Progenitor cell of endocrine pancreas (in vitro differentiated cells): ENCODE measurements at places on chromosomes 2 and 18. TPM values are rescaled to one million over a fixed set of nuclear protein-coding genes. Genes with fewer than 3 reads are reported as not detected.

MYO5B gene
- total RNA-seq = 39.1 and 44.1 TPM in 2 replicates

B3GNT7 gene
- 6.5 and 7.6 TPM in 2 replicates for total RNA-seq

ADD2 gene
- total RNA-seq = 1.1 and 1.3 TPM in 2 replicates

BOK gene
- 8.0 and 10.2 TPM in 2 replicates for total RNA-seq

SERPINB10 gene
- total RNA-seq = not detected in 2 replicates

PTPRM gene
- 22.4 and 23.2 TPM in 2 replicates for total RNA-seq

DNA sequence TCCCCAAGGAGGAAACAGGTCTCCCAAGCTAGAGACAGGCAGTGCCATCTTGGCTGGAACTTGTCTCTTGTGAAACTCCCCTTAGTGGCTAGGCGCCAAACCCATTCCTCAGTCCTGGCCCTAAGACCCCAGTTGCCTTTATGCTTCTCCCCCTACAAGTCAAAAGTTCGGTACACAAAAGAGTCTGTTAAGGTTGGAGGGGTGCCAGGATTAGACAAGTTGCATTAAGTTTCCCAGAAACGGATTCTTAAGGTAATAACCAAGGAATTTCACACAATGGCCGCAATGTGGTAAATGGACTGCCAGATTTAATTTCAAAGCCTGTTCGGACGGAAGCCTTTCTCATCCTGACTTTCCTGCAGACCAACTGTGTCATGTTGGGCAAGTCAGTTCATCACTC lies 80.7 kb downstream of the CCBE1 start:
- DNase-seq = no peak

DNA sequence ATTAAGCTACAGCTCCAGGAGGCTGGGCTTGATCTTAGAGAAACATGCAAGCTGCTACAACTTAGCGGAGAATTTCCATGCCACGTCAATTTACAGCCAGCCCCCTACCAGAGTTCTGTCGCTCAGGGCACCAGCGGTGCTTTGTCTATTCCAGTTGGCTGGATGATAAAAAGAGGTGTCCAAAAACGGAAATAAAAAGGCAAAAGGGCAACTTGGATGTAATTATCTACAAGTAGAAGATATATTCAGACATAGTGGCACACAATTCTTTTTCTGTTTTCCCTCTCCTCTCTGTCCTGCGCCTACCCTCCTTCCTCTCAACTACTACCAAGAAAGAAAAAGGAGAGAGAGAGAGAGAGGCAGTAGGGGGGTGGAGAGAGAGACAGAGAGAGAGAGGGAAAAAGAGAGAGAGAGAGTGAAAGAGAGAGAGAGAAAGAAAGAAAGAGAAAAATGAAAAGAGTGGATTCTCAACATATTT lies 363 bp upstream of the RFTN2 start:
- DNase-seq = no peak

- DNase-seq = no peak
These were observed 10.8 kb downstream of the IL36B start for GRCh38 chr2:113041871-113042270.

- DNase-seq = no peak
These were observed 2.7 kb downstream of the TNP1 start for GRCh38 chr2:216857131-216857550.

GRCh38 chr2:156539086-156539860 lies 103.1 kb downstream of the GPD2 start:
- DNase-seq = no peak

DNA sequence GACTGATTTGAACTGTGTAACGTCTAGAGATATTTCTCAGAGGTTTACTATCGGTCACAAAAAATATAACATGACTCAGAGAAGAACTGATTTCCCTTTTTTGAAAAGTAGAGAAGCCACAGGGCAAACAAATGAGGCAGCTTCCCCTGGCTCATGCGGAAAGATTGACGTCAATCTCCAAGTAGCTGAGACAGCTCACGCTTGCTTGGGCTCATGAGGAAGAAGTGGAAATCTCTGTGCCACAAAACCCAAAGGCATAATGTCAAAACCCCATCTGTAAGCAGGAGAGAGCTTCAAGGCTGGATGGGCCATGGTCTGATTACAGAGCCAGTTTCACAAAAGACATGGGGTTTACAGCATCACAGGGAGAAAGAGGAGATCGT lies 188.1 kb downstream of the ARL4C start:
- DNase-seq = no peak

DNA sequence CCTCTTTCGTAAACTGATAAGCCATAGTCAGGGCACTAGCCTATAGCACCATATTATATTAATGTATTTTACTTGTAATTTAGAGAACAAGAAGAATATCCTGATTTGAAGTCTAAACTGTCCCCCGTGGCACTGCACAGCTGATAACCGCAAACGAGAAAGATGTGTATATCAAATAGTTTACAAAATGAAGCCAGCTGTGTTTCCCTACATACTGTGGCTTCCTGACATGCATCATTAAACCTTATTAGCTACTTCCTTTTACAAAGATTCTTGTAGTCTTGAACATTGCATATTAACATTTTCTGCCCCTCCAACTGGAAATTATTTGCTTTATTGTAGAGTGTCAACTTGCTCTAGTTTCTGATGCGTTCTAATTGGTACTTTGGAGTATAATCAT lies 153.5 kb upstream of the NFATC1 start:
- DNase-seq = no peak

GRCh38 chr18:25787276-25787675 lies 303.1 kb downstream of the SS18 start:
- DNase-seq = no peak

DNA sequence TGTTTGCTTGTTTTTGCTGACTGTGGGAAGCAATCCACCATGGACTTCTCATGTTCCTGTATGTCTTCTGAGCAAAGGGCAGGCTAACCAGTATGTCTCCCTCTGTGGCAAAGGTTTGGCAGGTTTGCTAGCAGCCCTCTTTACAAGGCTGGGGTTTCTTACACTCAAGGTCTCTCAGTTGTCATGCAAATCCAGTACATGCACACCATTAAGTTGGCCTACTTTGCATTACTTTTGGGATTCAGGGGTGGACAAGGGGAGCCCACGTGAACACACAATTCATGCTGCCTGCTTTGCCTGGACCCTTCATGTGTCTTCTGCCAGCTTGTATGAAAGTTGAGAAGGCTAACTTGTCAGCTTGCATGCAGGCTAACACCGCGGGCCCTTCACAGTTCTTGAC lies 134.9 kb downstream of the LRRTM4 start:
- DNase-seq = no peak

DNA sequence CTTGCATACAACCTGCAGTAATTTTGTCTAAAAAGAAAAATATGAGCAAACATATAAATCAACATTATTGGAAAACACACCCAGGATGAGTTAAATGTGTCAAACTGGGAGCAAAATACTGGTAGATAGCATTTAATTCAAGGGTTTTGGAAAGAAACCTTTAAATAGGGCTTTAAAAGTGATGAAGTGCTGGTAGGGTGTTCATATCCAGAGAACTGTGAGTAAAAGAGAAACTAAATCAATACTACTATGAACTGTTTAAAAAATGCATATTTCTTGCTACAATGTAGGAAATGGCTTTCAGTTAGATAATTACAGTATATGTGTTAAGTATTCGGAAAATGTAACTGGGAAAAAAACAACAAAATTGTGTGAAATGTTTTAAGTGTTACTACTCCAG lies 117.8 kb downstream of the ATAD2B start:
- no peak for DNase-seq

- DNase-seq = no peak
These were observed 105.0 kb downstream of the HAUS1 start for GRCh38 chr18:46209161-46209560.

DNA sequence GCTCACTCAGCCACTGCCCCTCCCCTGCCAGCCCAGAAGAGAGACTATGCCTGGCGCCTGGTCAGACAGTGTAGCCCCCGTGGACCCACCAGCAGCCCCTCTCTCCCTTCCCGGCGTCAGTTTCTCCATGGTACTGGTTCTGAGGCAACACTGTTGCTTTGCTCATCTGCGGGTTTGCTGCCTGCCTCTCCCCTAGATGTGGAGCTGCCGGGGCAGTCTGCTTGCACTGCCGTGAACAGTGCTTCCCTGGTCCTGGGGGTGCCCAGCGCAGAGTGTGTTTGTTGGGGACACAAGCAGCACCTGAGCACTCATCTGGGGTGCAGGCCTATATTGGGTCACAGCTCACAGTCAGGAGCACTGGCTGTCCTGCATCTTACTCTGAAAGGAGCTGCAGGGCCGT lies 309.9 kb downstream of the NDUFA10 start:
- DNase-seq = no peak

GRCh38 chr2:220847589-220847988 lies 724.5 kb downstream of the EPHA4 start:
- DNase-seq = no peak

DNA sequence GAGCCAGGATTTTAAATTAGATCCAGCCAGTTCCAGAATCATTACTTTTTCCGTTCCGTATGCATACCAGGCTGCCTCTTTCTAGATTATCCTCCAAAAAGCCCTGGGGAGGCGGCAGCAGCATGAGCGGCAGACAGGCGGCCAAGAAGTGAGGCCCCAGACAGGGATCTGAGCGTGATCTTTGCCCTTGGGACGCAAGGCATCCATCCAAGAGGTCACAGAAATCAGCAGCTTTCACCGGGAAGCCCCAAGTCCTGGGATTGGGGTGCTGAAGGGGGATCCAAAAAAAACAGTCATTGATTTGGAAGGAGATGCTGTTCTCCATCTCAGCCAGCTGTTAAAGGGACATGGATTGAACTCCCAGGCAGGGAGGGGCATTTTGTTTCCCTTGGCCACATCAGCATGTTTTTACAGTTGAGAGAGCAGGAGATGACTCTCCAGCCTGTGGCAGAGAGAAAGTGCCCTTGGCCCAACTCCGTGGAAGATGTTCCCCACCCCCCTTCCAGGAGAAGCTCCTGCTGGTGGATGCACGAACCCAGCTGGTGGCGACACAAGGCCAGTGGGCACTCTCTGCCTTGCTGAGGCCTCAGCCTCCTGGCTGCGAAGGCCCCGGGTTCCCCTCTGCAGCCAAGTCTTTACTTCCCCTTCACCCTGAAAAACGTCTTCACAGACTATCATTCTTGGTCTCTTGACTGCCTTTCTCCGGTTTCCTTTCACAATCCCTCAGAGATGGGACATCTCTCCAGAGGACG lies 265.6 kb downstream of the ANAPC1 start:
- no peak for DNase-seq

DNA sequence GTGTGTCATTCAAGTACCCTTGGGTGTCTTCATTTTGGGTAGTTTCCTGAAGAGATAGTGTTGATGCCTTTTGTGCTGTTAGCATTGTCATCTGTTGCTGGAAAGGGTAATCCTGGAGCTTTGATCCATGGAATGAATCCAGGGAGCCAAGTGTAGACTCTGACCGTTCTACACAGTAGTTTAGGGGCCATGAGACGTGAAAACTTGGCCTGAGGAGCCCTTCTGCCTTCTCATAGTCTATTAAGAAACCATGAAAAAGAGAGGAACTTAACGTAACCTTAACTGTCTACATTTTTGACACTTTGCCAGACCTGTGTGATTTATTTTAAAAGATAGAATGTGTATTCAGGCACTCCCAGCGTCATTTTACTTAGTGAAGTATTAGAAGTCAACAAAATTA lies 194.0 kb downstream of the BABAM2 start:
- DNase-seq = no peak

DNA sequence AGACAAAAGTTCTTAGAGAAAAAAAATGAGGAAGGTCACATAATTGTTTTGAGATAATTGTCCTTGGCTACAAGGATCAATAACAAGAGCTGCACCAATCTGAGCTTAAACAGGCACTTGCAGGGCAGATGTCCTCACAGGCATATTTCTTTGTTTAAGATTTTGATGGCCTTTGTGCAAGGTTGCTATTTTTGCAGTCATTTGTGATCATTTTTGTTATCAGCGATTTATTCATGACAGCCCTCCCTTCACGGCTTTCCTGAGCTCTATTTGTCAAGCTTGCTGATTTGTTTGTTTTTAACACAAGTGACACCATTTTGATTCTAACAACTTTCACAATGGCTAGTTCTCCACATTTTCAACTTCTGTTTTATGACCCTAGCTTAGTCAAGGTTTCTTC lies 418.6 kb upstream of the REG3G start:
- DNase-seq = no peak

DNA sequence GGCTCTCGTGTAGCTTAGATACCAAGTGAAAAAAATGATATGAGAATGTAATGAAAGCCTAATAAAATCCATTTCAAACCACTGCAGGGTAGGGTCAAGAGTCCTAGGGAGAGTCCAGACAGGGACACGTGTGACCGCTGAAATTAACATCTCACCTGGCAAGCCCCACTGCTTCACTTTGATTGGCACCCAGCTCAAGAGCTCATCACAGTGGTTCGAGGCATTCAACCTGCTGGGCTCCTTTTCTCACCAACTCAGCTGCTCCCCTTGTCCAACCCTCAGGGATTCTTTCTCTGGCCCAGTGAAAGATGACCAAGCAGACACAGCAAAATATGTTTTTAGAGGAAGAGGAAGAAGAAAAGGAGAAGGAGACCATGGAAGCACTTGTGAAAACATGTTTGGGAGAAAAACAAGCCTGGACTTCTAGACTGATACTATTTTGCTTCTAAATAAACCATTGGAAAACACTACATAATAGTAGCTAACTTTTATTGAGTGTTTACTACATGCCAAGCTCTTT lies 49.2 kb upstream of the CREB1 start:
- DNase-seq = no peak

GRCh38 chr2:162233197-162233596 lies 10.0 kb downstream of the FAP start:
- no peak for DNase-seq

DNA sequence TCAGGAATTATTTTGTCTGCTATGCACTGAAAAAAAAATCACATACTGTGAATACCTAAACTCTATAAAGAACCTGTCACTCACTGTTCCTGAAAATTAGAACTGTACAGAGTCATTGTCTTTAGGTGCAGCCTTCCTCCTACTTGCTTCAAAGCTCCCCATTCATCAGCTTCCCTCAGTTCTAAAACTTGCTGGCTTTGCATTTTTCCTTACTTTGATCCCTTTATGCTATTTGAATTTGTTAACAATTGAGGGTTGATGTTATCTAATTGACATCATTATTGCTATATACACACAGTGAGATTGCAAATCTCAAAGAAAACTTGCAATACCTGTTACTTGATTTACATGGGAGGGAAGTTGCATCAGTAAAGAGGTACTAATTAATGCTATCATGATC lies 48.3 kb downstream of the PTH2R start:
- no peak for DNase-seq

DNA sequence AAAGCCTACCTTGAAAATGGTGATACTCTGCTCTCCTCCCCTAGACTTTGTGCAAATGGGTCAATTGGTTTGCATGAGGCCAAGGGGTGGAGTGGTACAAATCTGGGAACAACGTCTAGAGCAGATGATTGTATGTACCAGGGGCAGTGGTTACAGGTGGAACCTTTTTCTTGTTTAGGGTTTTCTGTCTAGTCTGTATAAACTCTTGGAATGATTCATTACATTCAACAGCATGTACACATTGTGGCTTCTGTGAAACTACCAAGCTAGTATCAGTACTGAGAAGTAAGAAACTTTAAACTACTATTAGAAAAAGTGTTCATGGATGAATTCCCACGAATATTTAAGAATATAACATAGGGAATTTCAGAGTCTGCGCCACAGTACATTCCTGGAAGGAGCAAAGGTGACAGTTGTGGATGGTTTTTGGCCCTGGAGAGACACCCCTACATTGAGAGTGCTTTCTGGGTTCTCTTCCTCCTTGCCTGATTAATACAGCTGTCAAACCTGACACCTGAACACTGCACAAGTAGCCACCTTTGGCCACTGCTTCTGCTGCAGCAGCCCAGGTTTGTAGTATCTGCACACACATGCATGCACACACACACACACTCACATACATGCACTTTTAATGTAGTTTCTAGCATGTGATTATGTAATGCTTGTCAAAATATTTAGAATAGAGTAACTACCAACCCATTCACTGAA lies 30.0 kb downstream of the CFAP221 start:
- DNase-seq = no peak

- no peak for DNase-seq
These were observed 172.7 kb upstream of the FHL2 start for GRCh38 chr2:105571445-105571987.
